A673 (cell line): ENCODE measurements at places on chromosomes 3 and 15.

DNA sequence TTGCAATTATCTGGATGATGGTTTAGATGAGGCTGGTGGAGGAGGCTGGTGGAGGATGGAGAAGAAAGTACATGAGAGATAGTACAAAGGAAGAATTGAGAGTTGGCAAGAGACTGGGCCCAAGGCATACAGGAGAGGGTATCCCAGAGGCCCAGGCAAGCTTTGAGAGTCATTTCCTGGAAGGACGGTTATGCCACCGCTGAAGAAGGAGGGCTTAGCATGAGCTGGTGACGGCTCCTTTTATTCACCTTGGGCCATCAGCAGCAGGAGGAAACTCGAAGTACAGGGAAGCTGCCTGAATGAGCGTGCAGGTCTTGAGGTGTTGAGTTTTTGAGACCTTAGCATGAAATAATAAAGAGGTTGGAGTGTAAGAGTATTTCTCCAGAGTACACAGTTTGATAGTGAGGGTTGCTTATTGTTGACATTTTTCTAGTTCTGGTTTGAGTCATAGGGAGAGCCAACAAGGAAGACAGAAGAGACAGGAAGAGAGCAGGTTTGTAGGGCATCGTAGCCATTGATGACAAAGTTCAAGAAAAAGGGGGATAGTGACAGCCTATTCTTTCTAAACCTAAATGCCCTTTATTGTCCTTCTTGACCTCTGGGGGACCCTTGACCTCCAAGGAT lies 13.8 kb downstream of the THSD4 start:
- H3K36me3 ChIP-seq = no peaks in the 10 kb centered on the region
- no peak overlapping the region for H3K4me3 ChIP-seq
- H3K27ac ChIP-seq = no peak overlapping the region
- H3K4me1 ChIP-seq = no peaks in the 10 kb centered on the region
- no peak for DNase-seq
- H3K27me3 ChIP-seq = no peaks in the 10 kb centered on the region

- no peaks in the 10 kb centered on the region for H3K27me3 ChIP-seq
- peaks cover 22% of the 10 kb centered on the region for H3K4me1 ChIP-seq
- no peaks in the 10 kb centered on the region for H3K36me3 ChIP-seq
- H3K4me3 ChIP-seq = no peak overlapping the region
- no peak overlapping the region for H3K27ac ChIP-seq
These were observed 101.8 kb downstream of the XXYLT1 start for GRCh38 chr3:195169011-195169649.

DNA sequence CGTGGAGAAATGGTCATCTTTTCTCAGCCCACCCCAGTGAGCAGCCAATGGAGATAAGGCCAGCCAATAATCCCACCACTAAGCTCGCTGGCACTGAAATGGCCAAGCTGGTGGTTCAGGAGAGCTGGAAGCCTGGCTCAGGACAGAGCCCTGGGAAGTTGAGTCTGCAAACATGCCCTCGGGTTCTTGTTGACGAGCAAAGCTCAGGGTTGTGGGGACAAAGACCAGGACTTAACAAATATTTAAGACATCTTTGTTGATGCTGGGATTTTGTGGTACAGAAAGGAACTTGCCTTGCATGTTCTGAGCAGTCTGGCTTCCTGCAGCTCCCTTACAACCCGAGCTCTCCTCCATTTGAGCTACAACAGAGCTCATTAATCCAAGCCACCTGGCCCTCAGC lies 4.4 kb downstream of the FAH start:
- no peak overlapping the region for H3K27ac ChIP-seq
- no peak for DNase-seq
- H3K36me3 ChIP-seq = no peaks in the 10 kb centered on the region
- H3K4me1 ChIP-seq = peaks cover 4% of the 10 kb centered on the region

GRCh38 chr3:69762768-69763229 lies 23.5 kb downstream of the MITF start:
- H3K27me3 ChIP-seq = no peaks in the 10 kb centered on the region
- H3K36me3 ChIP-seq = no peaks in the 10 kb centered on the region

GRCh38 chr3:48180021-48180420 lies 8.2 kb downstream of the CDC25A start:
- no peak for DNase-seq
- H3K36me3 ChIP-seq = peaks cover 67% of the 10 kb centered on the region

DNA sequence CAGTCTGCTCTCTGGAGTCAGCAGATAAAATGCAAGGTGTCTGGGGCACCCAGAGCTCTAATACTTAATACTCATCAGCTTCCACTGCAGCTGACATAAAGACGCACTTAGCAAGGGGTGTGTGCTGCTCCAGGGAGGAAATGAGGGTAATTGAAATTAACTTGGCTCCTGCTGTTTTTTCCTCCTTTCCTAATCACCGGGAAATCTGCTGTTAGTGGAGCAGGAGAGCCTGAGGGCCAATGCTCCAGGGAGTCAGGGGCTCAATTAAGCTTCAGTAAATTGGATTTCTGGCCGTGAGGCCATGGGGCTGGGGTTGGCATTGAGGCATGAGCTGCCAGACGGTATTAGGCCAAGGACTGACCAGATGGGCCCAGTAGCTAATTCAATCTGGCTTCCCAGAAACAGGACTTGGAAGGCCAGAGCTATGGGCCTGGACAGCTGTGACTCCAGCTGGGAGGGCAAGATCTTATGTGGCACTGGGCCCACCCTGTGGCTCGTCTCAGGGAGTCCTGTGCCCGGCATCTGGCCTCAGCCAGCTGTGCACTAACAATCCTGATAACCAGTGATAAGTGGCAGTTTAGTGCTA lies 30.7 kb upstream of the CHRNB4 start:
- H3K27me3 ChIP-seq = peaks cover 90% of the 10 kb centered on the region
- H3K4me3 ChIP-seq = no peak overlapping the region
- peak; percentile 93 for DNase-seq
- no peak overlapping the region for H3K27ac ChIP-seq
- no peaks in the 10 kb centered on the region for H3K36me3 ChIP-seq
- H3K4me1 ChIP-seq = peaks cover 20% of the 10 kb centered on the region

DNA sequence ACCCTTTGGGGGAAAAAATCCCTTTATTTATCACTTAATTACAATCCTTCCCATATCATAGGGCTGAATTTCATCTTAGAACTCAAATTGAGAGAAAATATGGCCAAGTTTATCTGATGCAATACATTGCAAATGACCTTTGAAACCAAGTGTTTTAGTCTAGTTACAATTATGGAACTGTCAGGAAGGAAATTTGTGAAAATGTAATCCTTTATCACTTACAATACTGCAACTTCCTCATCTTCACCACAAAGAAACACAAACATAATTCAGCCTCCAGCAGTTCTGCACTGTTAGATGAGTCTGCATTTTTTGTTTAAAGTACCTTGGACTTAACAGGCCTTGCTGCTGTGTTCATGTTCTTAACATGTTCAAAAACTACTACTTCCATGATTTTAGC lies 4.6 kb downstream of the CCPG1 start:
- no peaks in the 10 kb centered on the region for H3K36me3 ChIP-seq
- H3K27me3 ChIP-seq = no peaks in the 10 kb centered on the region
- peak; percentile 49 for DNase-seq
- peak overlapping the region; percentile 87 for H3K27ac ChIP-seq
- H3K4me1 ChIP-seq = peaks cover 34% of the 10 kb centered on the region

DNA sequence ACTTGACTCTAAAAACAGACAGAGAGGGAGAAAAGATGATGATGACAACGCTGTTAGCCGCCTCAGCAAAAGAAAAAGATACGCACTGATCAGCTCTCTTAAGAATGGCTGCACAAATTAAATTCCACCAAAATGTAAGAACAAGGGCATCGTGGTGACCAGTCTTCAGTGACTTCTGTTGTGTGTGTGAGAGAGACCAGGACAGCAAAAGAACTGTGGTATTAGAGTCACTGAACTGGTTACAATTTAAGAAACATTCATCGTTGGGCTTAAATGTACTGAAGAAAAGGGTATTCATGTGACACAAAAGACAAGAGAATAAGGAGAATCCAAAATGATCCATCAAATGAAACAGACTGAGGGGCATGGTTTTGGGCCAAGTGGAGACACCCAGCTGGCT lies 86.5 kb downstream of the SUCLG2 start:
- no peaks in the 10 kb centered on the region for H3K4me1 ChIP-seq
- H3K27me3 ChIP-seq = no peaks in the 10 kb centered on the region
- H3K27ac ChIP-seq = no peak overlapping the region
- H3K4me3 ChIP-seq = no peak overlapping the region

GRCh38 chr15:59306520-59307164 lies 66.0 kb downstream of the MYO1E start:
- DNase-seq = no peak
- no peak overlapping the region for H3K27ac ChIP-seq
- H3K36me3 ChIP-seq = no peaks in the 10 kb centered on the region

DNA sequence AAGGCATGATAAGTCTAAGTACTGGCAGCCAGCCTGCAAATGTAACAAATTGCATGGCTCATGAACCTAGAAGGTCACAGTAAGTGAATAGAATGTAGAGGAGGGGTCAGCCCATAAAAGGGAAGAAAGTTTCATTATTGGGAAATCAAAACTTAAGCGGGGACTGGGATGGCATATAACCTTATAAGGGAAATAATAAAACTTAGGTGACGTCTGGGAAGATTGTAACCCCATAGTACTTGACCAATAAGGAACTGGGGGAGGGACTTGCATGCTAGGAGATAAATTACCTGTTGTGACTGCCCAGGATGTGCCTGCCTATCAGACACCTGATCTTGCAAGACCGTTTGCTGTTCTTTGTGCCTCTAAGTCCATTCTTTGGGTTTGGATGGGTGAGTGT lies 28.1 kb upstream of the MCTP2 start:
- peaks cover 4% of the 10 kb centered on the region for H3K4me1 ChIP-seq

- H3K4me1 ChIP-seq = peaks cover 20% of the 10 kb centered on the region
- no peak overlapping the region for H3K4me3 ChIP-seq
- no peaks in the 10 kb centered on the region for H3K36me3 ChIP-seq
- no peak overlapping the region for H3K27ac ChIP-seq
- DNase-seq = no peak
- no peaks in the 10 kb centered on the region for H3K27me3 ChIP-seq
These were observed 88.5 kb upstream of the ABHD17C start for GRCh38 chr15:80606511-80607071.

DNA sequence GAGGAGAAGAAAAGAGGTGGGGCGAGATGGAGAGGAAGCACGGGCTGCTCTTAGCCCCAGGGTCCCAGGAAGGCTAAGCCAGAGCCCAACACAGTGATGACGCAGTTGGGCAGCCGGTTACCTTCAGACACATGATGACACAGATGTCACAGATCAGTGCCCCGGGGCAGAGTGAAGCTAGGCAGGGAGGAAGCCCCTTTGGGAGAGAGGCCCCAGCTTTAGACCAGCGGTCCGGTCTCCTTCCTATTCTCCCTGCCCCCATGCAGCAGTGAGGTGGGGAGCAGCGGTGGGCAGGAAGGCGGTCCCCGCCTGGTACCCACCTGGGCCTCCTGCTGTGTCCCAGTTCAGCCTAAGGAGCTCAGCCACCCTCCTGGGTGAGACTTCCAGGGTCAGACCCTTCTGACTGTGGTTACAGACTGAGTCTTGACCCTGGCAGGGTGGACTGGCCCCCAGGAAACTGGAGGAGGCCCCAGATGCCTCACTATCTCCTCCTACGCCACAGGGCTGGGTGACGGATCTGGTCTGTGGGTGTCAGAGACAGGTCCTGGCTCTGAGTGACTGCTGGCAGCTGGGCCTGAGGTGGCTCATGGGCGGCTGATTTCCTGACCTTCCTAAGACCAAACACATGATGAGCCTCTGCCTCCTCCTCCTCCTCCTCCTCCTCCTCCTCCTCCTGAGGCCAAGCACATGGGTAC lies 38.8 kb upstream of the LINGO1 start:
- no peak overlapping the region for H3K27ac ChIP-seq
- no peaks in the 10 kb centered on the region for H3K4me1 ChIP-seq
- no peaks in the 10 kb centered on the region for H3K27me3 ChIP-seq

GRCh38 chr3:125055331-125055912 lies 375 bp downstream of the HEG1 start:
- no peaks in the 10 kb centered on the region for H3K27me3 ChIP-seq
- H3K4me3 ChIP-seq = peak overlapping the region; percentile 61
- H3K27ac ChIP-seq = peak overlapping the region; percentile 93
- DNase-seq = peak; percentile 46
- H3K36me3 ChIP-seq = no peaks in the 10 kb centered on the region
- peaks cover 40% of the 10 kb centered on the region for H3K4me1 ChIP-seq

- peaks cover 13% of the 10 kb centered on the region for H3K4me1 ChIP-seq
- peak; percentile 85 for DNase-seq
- H3K27ac ChIP-seq = no peak overlapping the region
- no peaks in the 10 kb centered on the region for H3K36me3 ChIP-seq
These were observed 36.0 kb downstream of the TM2D3 start for GRCh38 chr15:101615986-101616848.

DNA sequence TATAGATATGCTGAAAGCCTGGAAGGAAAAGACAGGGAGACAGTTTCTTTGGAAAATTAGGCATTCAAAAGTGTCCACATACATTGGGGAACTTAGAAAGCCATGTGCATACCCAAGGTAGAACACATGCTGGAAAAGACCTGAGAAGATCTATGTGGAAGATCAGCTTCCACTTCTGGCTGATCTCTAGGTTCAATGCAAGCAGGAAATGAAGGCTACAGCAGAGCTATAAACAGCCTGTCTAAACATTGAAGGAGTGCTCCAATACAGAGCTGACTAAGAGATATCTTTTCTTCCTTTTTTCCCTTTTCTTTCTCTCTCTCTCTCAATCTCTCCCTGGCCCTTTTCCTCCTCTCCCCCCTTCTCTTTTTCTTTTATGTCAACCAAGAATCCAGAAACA lies 73.6 kb upstream of the TCF12 start:
- no peak overlapping the region for H3K27ac ChIP-seq
- H3K4me1 ChIP-seq = no peaks in the 10 kb centered on the region
- no peak overlapping the region for H3K4me3 ChIP-seq
- H3K36me3 ChIP-seq = no peaks in the 10 kb centered on the region
- DNase-seq = no peak
- H3K27me3 ChIP-seq = no peaks in the 10 kb centered on the region
